ENCODE measurements at places on chromosomes 13 and 19.

- no peak for DNase-seq
These were observed 50.1 kb upstream of the C13orf46 start for GRCh38 chr13:114023716-114024602.

DNA sequence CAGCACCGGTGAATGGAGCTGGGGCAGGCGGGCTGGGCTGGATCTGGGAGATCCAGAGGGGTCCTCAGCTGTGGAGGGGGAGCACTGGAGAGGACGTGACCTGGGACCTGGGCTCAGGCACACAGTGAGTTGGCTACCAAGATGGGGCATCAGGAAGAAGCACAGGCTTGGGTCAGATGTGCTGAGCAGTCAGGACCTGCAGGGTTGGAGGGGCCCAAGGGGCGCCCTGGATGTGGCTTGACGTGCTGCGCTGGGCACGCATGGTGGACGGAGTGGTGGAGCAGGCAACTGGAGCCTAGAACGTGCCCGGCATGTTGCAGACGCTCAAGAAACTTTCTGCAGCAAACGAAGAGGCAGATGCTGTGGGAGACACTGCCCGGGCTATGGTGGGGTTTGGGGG is 20.7 kb downstream of the PIP5K1C start:
- no peak for DNase-seq

DNA sequence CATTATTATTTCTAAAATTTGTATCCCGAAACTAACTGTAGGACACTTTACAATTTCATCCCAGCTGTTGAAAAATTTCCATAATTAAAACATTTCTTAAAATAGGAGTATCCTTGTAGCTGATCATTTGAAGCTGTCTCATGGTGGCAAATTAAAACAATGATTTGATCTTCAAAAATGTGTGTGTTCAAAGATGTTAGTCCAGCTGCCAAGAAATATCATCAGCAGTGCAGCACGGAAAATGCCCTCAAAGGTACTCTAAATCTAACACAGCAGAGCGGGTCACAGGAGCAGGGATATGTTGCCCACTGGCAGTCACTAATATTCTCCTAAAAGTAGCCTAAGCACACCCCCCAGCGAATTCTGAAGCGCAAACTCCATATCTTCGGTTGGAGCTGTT is 31.0 kb downstream of the KLF12 start:
- no peak for DNase-seq

GRCh38 chr13:100128838-100129237 is 39.9 kb downstream of the PCCA start:
- DNase-seq: no peak

GRCh38 chr13:18977857-18978256 is 203.8 kb downstream of the TUBA3C start:
- no peak for DNase-seq

Data from CD4-positive, alpha-beta T cell treated with Interleukin-15 for 1 hour (primary cell).